Lower lobe of right lung (tissue), 2 donors: ENCODE measurements at places on chromosomes 12 and 14.

DNA sequence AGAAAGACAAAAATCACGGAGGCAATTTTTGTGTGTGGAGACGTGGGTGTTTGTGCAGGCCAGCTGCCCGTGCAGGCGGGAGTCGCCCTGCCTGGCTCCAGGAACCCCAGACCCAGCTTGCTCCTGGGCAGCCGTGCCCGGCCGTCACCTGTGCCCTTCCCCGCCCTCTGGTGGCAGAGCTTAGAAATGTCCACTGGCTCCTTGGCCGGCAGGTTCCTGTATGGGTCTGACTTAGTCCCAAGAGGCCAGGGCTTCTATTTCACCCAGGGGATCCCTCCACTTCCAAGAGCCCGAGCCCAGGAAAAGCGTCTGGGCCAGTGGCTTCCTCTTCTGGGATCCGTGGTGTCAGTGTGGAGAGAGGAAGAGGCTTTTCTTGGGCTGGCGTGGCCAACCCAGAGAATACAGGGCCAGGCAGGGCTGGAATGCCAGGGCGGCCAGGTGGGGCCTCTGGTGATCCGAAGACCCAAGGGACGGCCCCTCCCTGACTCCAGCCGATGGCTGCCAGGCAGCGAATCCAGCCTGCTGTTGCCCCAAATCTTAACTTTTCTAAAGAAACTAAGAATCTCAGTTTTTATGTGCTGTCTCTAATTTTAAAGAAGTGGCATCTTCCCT, 120.9 kb downstream of the TMEM132C start:
- peak; percentile 57 for DNase-seq

- DNase-seq = no peak
These were observed 15.4 kb downstream of the RASAL1 start for GRCh38 chr12:113119980-113120669.

DNA sequence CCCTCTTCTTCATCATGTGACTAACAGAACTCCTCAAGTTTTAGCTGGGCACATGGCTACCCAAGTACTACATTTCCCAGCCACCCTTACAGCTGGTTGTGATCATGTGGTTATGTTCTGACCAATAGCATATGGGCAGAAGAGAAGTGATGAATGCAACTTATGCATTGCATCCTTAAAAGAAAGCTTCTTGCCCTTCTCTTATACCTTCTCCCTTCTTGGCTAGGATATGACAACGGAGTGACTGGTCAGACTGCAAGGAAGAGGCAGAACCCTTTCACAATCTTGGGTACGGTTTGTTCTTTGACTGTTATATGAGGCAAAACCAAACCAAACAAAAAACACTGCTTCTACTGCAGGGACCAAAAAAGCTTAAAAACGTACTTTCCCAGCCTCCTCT, 66.5 kb upstream of the MAX start:
- no peak for DNase-seq

GRCh38 chr14:50943943-50944646, at the start of gene PYGL:
Gene PYGL, minus strand, starts transcription at chr14:50944483. Its CDS starts 80 bp downstream, at chr14:50944403.
- DNase-seq = peak; percentile 89

DNA sequence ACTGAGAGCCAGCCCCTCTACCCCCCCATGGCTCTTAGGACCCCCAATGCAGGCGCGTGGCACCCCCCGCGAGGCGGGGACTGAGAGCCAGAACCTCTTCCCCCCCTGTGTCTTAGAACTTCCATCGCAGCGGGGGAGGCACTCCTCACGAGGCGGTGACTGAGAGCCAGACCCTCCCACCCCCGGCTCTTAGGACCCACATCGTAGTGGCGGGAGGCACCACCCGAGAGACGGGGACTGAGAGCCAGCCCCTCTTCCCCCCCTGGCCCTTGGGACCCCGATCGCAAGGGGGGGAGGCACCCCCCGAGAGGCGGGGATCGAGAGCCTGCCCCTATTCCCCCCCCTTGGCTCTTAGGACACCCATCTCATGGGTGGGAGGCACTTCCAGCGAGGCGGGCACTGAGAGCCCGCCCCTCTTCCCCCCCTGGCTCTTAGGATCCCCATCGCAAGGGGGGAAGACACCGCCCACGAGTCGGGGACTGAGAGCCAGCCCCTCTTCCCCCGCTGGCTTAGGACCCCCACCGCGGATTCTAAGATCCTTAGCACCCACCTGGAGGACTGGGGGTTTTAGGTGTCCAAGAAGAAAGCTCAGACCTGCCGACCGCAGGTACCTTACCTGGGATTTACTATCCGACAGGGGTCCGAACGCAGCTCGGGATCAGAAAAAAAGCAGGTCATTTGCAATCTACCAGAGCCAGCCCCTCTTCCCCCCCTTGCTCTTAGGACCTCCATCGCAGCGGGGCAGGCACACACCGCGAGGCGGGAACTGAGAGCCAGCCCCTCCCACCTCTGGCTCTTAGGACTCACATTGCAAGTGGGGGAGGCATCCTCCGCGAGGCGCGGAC, 44.9 kb downstream of the DDX11 start:
- no peak for DNase-seq

GRCh38 chr14:68793734-68794129, 865 bp upstream of the ZFP36L1 start:
- no peak for DNase-seq

DNA sequence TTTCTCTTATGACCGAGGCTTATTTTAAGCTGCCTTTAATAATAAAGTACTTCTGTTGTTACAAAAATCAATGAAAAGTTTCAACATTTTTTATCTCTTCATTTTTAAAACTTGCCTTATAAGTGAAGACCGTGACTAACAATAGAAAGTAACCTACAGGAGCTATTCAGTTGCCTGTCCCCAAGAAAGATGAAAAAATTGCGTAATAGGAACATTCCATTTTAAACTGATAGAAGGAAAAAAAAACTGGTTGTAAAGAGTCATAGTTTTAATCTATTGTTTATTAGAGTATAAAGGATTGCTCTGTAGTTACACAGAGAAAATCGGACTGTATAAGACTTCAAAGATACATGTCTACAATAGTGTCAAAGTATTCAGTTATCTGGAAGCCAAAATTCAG, 83.3 kb downstream of the DAAM1 start:
- DNase-seq = no peak

- DNase-seq = no peak
These were observed 28.8 kb downstream of the PROX2 start for GRCh38 chr14:74846968-74847665.

GRCh38 chr14:62364161-62364560, 601.9 kb downstream of the SNAPC1 start:
- DNase-seq = no peak

DNA sequence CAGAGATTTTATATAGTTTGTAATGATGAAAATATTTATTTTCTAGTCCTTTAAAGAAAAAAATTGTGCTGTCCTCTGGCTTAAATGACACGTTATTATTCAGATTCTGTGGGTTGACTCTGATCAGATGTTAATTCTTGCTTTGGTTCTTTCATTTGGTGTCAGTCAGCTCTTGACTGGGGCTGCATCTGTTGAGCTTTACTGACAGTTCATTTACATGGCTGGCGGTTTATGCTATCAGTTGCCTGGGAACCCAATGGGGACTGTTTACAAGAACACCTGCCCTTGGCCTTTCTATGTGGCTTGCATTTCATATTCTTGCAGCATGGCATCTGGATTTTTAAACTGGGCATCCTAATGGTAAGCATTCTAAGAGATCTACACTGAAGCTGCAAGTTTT, 667.1 kb upstream of the FBXO33 start:
- DNase-seq = no peak

- no peak for DNase-seq
These were observed 244.4 kb downstream of the ATXN7L3B start for GRCh38 chr12:74781991-74782485.

DNA sequence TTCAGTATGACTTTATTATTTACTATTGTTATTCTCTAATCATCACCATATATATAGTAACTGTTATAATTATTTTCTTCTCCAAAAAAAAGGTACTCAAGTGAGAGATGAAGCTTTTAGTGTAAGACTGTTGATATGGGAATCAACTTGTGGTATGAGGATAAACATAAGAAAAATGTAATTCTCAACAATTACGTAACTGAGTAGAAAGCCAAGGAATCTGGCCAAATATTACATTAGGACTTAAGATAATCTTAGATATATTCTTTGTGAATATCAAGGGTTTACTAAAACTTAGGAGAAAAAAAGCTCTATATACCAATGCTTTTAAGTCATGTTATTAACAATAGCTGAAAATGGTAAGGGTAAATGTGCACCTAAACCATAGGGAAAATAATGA, 13.3 kb downstream of the SENP1 start:
- no peak for DNase-seq

DNA sequence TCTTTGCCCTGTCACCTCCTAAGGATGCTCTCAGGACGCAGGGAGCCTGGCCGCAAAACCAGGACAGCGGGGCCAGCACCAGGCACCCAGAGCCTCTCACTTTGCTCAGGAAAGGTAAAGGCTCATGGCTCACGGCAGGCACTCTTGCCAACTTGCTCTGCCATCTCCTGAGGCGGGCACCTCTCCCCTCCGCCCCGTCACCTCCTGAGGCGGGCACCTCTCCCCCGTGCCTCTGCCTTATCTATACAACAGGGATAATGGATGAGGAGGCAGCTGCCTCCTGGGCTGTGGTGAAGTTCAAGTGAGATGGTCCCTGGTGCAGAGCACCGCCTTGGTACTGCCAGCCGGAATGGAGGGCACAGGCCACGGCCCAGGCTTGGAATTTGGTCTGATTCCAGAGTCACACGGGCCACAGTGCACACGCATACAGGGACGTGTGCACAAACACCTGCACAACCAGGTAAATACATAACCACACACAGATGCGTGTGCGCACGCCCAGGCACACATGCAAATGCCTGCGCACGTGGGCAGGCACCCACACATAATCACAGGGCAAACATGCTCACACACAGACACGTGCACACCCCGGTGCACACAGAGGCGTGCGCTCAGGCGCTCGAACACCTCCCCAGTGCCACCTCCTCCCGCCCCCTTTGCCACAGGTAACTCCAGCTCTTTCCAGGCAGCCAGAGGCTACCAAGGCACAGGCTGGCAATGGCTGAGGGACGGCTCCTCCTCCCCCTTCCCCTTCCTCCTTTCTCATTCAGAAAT, 11.6 kb downstream of the DEGS2 start:
- no peak for DNase-seq

GRCh38 chr12:78684419-78684818, 180.2 kb upstream of the SYT1 start:
- DNase-seq = no peak

GRCh38 chr12:124303579-124304313, 8.9 kb downstream of the RFLNA start:
- peak; percentile 44 for DNase-seq

GRCh38 chr14:51865953-51866747, 5.7 kb downstream of the GNG2 start:
- DNase-seq = no peak

DNA sequence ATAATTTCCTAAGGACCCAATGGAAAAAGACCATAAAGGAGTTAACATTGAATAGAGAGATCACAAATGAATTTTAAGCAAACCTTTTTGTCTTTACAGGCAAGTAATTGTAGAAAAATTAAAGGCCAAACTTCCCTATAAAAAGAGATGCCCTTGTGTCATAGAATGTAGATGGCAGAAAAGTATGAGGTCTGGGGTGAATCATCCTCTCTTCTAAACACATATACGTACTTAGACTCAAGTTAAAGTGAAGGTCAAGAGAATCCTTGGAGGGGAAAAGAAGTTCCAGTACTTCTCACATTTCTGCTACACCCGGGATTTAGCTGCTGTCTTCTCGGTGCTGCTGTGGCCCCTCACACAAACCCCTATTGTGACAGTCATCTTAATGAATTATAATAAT, 116.2 kb upstream of the ARID2 start:
- DNase-seq = no peak

- DNase-seq = no peak
These were observed 204.0 kb downstream of the GRIN2B start for GRCh38 chr12:13777374-13777773.

- DNase-seq = no peak
These were observed 52.0 kb upstream of the RIMBP2 start for GRCh38 chr12:130768120-130768519.

DNA sequence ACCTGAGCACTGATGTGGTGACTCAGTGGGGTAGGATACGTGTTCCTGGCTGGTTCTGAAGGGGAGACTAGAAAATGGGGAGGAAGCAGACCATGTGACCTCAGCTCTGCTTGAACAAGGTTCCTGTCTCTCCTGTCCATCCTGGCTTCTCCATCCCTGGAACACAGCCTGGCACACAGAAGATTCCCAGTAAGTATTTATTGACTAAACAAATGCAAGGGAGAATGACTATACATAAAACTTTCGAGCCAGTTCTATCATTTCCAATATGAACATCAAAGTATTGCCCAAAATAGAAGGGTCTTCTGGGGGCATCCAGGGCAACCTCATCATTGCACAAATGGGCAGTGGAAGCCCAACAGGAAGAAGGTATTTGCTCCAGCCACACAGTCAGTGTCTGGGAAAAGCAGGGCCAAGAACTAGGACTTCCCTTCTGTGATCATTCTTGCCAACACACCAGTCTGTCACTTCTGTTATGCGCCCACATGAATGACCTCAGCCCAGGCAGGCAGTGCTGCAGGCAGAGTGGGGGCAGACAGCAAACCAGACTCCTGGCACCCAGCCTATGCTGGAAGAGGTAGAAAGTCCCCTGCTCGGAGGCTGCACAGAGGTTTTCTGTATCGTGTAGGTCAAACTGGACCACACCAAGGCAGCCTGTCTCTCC, 5.6 kb upstream of the SERPINA9 start:
- DNase-seq = no peak

- DNase-seq = no peak
These were observed 71.7 kb downstream of the FAR2 start for GRCh38 chr12:29220632-29221336.

- DNase-seq = no peak
These were observed 217.6 kb downstream of the TTC8 start for GRCh38 chr14:89042021-89042420.

GRCh38 chr12:11970155-11970520, 100.6 kb upstream of the BCL2L14 start:
- DNase-seq = no peak

- no peak for DNase-seq
These were observed 2.6 kb upstream of the DDX47 start for GRCh38 chr12:12810553-12811021.

DNA sequence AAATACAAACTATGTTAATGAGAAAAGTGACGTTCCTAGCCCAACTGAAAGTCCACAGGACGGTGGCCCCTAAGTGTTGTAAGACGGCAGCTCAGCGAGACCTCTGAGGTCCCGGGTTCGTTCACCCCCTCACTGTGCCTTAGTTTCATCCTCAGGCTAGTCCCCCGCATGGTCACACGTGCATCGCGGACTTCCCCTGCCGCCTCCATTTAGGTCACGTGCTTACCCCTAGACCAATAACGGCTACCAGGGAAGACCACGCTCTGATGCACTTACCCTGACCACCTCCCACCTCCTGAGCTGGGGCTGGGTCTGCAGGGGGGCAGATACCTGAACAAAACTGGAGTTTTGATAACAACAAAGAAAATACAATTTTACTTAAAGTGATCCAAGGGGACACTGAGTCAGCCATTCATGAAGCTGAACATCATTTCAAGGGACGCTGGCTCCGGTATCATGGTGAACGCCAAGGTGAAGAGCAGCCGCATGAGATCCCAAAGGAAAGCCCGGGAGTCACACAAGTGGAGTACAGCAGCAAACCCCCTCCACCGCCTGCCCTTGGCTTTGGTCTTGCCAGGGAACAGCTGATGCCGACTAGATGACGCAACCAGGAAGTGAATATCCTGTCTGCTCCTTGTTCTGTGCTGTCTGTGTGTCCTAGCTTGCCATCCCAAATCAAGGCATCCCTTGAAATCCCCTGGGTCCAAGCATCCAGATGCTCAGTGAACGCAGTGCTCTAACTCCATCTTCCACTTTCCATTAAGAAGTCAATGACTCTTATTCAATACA, 274.1 kb downstream of the PCNX1 start:
- DNase-seq = no peak
